ENCODE measurements at places on chromosomes 3 and 15.
A peak's percentile ranks its signal among the peaks of the same experiment; 100 is the strongest.

DNA sequence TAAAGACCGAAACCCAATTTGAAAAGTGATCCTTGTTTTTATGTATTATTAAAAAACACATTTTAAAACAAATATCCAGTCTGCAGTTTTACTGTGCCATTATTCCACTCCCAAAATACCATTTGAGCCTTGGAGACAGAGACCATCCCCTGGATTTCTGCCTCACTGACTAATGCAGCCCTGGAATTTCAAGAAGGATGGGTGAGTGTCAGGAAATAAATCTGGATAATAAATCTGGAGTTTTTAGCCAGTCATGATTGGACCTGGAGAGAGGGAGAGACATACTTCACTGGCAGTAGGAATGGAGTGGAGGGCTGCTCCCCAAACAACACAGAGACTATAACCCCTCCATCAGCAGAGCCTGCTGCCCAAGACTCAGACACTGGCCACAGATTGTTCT, 123.3 kb downstream of the MYLK start:
- DNase-seq: no peak

- no peak for DNase-seq
These were observed 137.1 kb upstream of the PRR20G start for GRCh38 chr3:127424766-127425504.

- DNase-seq: no peak
These were observed 37.5 kb downstream of the MAP2K5 start for GRCh38 chr15:67579967-67580366.

DNA sequence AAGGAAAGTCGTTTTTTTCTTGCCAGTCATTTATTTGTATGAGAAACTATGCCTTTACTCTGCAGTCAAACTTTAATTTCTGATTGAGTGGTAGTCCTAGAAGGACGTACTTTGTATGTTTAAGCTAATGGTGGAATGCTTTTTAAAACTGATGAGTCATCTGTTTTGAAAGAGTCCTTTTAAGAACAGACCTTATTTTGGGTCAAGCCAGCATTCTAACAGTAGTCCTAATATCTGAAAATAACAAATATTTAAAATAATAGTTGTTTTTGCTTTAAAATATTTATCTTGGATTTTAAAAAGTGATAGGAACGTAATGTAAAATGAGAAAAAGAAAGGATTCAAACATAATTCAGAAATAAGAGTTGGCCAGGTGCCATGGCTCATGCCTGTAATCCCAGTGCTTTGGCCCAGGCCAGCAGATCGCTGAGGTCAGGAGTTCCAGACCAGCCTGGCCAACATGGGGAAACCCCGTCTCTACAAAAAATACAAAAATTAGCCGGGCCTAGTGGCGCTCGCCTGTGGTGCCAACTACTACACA, 1.3 kb upstream of the LRRC58 start:
- DNase-seq: no peak

GRCh38 chr3:8937064-8938020, 25.9 kb downstream of the RAD18 start:
- DNase-seq: no peak

DNA sequence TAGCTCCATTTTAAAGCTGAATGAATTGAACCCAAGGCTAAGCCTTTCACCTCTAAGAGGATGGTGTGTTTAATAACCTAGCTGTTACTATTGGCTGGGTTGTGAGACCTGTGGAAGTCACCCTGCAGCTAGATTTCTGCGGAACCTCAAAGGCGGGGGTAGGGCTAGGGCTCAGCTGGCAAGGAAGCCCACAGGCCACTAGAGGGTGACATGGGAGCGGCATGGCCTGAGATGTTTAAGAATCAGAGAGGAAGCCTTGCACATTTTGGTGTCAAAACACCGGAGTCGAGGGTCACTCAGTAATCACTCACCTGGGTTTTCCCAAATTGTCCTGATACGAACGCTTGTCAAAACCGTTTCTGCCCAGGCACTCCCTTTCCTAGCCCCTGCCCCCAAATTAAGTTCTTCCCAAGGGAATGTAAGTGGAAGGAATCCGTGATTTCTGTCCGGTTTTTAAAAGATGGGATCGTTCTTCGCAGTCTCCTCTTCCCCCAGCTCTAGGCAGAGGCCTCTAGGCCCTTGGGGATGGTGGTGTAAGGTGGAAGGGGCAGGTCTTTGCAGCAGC, 3.8 kb upstream of the ACAD9 start:
- DNase-seq: peak; percentile 31

DNA sequence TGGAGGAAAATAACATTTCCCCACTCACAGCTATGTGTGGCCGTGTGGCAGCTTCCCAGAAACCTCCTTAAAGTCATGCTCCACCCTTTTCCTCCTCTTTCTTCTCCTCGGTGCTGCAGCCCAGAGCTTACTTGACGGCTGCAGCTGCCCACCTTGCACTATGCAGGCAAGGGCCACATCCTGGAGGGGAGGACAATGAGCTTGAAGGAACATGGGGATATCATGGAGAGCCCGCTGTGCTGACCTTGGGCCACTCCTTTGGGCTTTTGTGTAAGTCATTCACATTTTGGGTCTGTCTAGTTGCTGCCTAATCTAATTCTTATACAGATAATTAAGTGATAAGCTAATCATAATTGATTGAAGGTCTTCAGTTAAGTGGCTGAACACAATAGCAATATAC, 28.0 kb downstream of the PRR20G start:
- DNase-seq: no peak

GRCh38 chr15:91023720-91024119, 1.3 kb upstream of the VPS33B start:
- no peak for DNase-seq

GRCh38 chr3:132550579-132551305, 46.3 kb upstream of the ACKR4 start:
- DNase-seq: no peak

- no peak for DNase-seq
These were observed 6.9 kb downstream of the ACAD11 start for GRCh38 chr3:132652640-132653270.

GRCh38 chr15:41849861-41850260, 11.2 kb downstream of the PLA2G4B start:
- no peak for DNase-seq

GRCh38 chr15:72872066-72872845, 88.7 kb upstream of the ADPGK start:
- no peak for DNase-seq

DNA sequence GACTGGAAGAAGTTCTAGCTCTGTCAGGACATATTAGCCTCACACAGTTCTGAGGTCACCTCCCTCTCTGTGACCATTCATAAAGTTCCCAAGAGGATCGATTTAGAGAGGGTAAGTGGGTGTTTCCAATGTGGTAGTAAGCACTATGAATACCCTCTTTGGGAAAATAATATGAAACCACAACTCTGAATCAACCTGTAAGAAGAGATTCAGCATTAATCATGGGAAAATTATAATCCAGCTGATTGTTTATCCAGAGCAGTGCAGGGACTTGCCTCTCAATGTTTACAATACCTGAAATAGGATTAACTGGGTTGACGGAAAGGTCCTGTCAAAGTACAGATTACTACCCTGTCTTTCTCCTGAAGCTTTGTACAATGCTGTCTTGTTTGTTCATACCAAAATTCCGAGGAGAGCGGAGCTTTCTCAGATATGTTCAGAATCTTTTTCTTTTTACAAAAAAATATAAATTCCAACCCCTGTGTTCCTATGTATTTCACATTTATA, 302.9 kb upstream of the DPPA4 start:
- DNase-seq: no peak

GRCh38 chr3:61871644-61872043, 310.3 kb downstream of the PTPRG start:
- no peak for DNase-seq

- DNase-seq: no peak
These were observed 768.5 kb upstream of the CFAP20DC start for GRCh38 chr3:59818033-59818918.

- no peak for DNase-seq
These were observed 8.9 kb downstream of the UBAP1L start for GRCh38 chr15:65106011-65106590.

GRCh38 chr3:151838574-151839312, 24.8 kb downstream of the AADAC start:
- DNase-seq: no peak

DNA sequence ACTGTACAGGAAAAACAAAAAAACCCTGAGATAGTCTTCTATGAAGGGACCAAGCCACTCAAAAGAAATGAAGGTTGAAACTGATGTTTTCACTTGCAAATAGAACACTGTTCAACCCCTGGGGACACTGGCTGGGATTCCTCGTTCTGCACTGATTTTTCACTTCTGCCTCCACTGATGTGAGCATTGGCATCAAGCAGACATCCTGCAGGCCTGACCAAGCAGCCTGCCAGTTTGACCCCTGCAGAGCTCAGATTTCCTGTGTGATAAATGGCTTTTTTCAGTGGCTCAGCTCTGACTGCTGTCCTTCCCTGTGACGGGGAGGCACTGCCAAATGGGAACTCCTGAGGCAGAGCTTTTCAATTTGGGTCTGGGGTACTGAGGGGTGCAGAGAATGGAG, 50.0 kb downstream of the RASGRP1 start:
- DNase-seq: no peak

DNA sequence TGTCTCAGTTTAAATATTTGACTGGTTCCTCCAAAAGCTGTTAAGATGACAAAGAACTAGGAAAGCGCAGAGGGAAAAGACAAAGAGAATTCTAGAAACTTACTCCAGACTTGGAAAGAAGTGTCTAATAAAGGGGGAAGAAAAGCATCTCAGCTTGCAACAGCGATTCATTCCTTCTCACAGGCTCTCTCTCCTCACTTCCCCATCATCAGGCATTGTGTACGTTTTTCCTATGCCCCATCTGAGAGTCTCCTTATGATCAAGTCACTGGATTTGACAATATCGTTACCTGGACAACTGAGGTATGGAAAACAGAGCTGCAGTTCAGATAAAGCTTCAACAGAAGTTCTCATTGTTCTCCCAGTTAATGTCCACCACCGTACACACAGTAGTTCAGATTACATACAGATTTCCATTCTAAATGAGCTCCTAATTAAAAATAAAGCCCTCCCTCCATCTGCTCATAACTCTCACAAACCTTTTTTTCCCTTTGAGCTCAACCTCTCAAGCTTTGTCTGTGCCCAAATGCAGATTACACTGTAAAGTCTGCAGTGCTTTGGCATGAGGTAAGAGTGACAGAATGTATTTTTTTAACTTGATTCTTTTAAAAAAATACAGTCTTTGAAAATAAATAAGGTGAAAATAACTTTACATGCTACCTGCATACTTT, 254.4 kb upstream of the THBS1 start:
- DNase-seq: no peak

DNA sequence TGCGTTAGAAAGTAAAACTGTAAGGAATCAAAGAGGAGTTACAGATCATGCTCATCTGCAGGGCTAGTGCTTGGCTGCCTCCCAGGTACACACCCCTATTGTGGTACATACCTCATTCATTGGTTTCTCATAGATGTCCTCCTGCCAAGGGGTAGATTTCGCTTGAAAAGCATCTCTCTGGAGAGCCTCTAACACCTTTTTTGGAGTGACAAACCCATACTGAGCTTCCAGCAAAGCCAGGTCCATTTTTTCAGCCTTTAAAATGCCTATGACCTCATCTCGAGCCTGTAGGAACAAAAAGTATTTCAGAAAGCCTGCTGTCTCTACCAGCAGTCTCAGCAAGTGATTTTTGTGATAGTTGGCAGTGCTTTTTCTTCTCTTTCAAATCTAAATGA, 112.1 kb downstream of the CMSS1 start:
- no peak for DNase-seq

DNA sequence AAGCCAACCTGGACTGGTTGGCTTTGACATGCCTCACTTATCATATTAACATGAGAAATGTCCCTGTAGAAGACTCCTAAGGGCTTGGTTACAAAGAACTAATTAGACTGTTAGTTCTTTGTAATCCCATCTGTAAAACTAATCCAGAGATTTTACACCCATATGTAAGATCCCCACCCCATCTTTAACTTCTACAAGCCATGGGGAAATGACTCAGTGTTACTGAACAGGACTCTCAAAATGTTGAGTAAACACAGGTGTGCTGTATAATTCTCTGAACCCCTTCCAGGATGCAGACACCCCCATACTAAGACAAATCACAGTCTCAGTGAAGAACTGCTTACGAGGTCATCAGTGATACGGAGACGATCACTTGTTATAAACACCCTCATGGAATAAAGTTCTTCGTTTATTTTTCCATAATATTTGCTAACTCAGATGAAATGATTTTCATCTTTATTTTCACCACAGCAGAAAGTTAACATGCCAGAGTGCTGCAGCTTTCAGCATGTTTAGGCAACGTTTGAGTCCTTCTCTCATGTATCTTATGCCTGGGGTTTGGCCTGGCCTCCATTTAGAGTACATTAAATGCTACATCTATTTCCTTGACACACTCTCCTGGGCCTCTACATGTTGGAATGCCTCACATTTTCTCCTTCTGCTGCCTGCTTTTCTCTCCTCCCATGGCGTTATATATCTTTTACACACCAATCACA, 55.3 kb upstream of the LEKR1 start:
- no peak for DNase-seq

GRCh38 chr3:126734106-126734723, 30.2 kb downstream of the CHCHD6 start:
- DNase-seq: no peak

- no peak for DNase-seq
These were observed 6.4 kb upstream of the C15orf39 start for GRCh38 chr15:75195122-75195765.

DNA sequence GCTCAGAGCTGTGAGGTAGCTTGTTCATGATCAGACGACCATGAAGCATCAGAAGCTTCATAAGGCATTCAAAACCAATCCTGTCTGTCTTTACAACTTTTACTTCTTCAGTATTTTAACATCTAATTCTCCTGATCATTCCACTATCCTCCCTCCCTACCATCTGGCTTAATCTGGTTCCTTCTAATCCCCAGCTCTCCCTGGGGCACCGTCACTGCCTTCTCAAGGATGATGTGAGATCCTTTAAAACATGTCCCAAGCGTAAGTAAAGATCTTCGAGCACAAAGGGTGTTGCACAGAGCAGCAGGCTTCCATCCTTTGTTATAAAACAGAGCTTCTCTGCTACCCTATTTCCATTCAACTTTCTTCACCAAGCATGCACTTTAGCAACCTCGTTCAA, 362.7 kb upstream of the ARRDC4 start:
- no peak for DNase-seq

GRCh38 chr3:115617591-115617990, 5.7 kb upstream of the GAP43 start:
- DNase-seq: no peak

DNA sequence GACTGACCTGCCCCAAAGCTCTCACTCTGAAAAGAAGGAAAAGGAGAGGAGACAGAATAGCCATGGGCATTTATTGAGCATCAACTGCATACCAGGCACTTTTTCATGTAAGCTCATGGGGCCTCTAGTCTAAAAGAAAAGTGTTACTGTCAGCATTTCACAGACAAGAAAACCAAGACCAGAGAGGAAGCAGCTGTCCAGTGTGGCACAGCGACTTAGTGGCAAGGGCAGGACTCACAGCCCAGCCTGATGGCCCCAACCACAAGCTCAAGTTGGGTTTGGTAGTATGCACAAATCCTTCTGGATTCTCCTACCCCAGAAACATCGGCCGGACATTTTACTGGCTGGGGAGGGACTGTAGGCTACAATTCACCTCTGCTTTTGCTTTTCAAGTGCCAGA, 5.8 kb downstream of the EFCC1 start:
- no peak for DNase-seq

Measured in stimulated activated CD4-positive, alpha-beta T cell treated with anti-CD3 and anti-CD28 coated beads, TNF-alpha, amount 100 ng/mL, for 4 hours (primary cell).